Activated CD8-positive, alpha-beta memory T cell treated with anti-CD3 and anti-CD28 coated beads, Interleukin-2, amount 50 U/mL, for 4 hours (primary cell): ENCODE measurements at places on chromosomes 11 and 22.
A peak's percentile ranks its signal among the peaks of the same experiment; 100 is the strongest.

- peak; percentile 14 for DNase-seq
These were observed 3.3 kb downstream of the IL17REL start for GRCh38 chr22:50009251-50009650.

DNA sequence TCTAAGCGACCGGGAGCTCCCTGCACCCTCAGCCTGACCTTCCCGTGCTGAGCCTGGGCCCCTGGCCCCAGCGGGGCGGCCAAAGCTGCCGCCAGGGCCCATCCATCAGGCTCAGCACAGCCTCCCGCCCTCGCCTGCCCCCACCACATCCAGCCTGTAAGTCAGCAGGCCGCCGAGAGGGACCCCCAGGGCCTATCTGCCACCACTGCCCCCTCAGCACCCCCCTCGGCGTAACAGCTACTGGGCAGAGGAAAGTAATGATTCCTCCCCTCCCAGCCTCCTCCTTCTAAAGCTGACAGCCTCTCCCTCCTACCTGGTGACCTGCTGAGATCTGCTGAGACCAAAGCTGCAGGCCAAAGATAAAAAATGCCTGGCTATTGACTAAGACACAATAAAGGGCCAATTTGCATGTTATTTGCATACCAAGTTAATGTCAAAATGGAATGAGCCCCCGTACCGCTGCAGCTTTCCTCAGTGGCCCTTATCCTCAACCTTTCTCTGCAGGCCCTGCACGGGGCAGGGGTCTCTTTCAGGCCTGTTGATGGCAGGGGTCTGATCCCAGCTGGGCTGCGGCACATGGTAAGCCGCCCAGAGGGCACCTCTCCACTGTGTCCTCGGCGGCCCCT lies 51.6 kb downstream of the RPUSD4 start:
- no peak for DNase-seq

DNA sequence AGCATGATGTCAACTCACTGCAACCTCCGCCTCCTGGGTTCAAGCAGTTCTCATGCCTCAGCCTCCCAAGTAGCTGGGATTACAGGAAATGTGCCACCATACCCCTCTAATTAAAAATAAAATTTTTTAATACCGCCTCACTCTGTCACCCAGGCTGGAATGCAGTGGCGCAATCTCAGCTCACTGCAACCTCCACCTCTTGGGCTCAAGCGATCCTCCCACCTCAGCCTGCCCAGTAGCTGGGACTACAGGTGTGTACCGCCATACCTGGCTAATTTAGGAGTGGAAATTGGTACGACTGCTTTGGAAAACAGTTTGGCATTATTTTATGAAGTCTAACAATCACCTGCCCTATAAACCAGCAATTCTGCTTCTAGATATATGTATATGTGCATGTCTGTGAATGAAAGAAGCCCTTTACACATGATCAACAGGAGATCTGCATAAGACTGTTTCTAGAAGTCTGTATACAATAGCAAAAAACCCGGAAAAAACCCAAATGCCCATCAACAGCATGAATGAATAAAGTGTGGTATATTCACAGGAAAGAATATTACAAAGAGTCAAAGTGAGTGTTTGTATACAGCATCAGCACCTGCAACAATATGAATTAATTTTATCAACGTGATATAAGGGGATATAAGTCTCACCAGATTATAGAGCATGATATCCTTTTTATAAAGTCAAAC lies 16.0 kb downstream of the SLC35F2 start:
- no peak for DNase-seq

GRCh38 chr11:8573777-8574176 lies 20.3 kb downstream of the STK33 start:
- no peak for DNase-seq
